Sciatic nerve (tissue), 2 donors: ENCODE measurements at places on chromosomes 12 and 14.

DNA sequence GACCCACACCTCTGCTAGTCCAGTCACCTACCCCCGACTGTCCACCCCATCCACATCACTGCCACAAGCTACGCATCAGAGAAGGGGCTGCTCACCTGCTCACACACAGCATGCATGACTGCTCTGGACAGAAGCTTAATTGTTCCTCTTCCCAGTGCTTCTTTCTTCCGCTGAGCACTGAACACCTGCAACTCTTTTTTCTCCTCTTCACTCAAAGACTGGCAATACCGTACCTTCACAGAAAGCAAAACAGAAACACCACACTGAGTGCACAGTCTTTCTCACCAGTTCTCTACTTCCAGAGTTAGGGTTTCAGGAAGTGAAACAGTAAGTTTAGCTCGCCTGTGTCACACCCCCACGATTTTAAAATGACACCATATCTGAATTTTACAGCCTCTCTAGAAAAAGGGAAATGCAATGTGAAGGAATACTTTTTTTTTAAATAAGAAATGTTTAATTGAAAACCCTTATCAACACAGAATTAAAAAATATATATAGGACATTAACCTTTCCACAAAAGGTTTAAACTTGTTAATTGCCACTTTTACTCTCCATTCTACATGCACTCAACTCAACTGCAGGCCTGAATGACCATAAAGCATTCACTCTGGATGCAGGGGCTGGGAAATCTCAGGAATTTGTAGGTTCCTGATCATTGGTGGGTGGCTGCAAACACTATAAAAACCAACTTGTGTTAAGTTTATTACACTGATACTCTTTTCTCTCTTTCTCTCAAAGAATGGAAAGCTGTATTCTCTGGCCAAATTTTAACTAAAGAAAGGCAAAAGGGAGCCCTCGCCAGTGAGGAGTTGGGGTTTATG is 120.0 kb downstream of the PRICKLE1 start:
- no peak for DNase-seq

DNA sequence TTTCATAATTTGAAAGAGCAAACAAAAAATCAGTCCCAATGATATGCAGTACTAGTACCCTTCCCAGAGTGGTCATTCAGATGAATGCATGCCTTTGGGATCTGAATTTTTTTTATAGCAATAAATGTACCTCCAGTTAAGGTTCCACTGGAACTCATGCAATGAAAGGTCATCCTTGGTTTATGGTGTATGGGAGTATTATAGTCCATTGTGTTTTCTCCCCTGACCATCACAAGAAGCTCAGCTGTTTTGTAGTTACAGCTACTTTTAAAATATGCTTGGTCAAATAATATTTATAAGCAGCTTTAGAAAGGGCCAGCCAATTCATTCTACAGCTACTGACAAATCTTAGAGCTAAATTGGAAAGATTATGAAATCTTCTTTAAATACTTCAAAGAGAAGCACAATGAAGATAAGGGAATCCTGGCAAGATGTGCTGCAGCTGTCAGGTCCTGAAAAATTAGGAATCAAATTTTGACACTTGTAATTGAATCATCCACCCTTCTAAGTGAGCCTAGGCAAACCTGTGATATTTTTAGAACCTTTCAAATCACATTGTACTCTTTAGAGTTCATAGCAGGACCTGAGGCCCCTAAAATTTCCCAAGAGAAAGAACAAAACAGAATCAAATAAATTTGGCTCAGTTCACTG is 46.5 kb downstream of the IFT81 start:
- no peak for DNase-seq

DNA sequence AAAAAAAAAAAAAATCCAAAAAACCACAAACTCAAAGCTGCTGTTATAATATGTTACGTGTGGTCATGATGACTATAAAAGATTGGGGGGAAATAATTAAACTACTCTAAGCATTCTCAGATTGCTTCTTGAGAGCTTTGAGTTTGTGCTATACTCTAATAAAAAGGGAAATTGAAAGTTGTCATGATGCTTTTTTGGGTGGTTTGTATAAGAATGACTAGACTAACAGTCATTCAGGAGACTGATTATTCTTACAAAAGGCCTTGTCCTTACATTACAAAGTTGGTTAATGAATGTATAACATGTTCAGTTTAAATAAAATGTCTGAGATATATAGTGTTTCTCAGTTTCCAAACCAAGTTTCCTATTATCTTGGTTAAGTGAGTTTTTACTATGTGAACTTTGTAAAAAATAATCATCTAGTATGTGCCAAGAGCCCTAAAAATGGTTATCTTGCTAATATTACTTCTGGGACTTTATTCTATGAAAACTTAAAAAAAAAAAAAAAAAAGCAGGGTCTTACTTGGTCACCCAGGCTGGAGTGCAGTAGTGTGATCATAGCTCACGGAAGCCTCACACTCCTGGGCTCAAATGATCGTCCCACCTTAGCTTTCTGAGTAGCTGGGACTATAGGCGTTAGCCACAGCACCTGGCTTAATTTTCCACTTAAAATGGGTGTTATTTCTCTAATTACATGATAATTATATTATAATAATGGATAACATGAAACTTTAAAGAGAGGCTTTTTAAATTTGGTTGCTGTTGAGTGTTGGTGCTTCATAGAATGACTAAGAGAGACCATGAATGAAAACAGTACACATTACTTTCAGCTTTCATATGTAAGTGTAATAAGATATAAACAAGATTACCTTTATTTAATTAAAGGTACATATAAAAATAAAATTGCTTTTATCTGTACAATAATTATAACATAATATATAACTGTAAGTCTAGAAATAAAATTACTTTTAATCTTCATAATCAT is 459.6 kb upstream of the RGS6 start:
- no peak for DNase-seq

- DNase-seq, result no peak
These were observed 13.0 kb downstream of the FBXO33 start for GRCh38 chr14:39419272-39419671.

- DNase-seq, result no peak
These were observed 29.0 kb downstream of the ADGRD1 start for GRCh38 chr12:130982565-130983225.

- DNase-seq, result no peak
These were observed 58.2 kb downstream of the CCER1 start for GRCh38 chr12:90896821-90897220.

DNA sequence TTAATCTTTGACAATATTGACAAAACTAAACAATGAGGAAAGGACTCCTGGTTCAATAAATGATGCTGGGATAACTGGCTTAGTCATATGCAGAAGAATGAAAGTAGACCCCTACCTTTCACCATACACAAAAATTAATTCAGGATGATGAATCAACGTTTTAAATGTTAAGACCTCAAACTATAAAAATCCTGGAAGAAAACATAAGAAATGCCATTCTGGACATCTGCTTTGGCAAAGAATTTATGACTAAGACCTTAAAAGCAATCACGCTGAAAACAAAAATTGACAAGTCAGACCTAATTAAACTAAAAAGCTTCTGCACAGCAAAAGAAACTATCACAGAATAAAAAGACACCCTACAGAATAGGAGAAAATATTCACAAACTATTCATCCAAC is 97.4 kb downstream of the LMNTD1 start:
- no peak for DNase-seq

- DNase-seq, result no peak
These were observed 3.5 kb downstream of the OAS3 start for GRCh38 chr12:112941528-112942335.

DNA sequence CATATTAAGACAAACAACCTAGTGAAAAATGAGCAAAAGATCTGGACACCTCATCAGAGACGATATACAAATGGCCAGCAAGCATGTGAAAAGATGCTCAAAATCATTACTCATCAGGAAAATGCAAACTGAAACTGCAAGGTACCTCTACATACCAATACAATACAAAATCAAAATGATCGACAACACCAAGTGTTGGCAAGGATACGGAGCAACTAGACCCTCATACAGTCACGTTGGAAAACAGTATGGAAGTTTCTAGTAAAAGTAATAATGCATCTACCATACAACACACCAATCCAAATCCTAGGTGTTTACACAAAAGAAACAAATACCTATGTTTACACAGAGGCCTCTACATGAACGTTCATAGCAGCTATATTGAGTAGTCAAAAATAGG is 99.9 kb downstream of the IPO8 start:
- DNase-seq, result no peak

- no peak for DNase-seq
These were observed 6.8 kb downstream of the ART4 start for GRCh38 chr12:14836336-14837210.
